ENCODE measurements at places on chromosomes 12 and 14.

DNA sequence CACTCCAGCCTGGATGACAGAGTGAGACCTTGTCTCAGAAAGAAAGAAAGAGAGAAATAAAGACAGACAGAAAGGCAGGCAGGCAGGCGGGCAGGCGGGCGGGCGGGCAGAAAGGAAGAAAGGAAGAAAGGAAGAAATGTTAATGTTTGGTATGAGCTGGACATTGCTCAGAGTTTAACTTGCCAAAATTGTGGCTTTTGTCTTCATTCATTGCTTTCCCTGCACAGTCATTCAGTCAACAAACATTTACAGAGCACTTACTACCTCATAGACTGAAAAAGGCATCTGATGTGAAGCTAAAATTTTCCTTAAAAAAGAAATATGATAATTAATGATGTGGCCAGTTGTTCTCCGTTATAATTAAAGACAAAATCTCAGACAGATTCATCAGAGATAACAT, 247.1 kb downstream of the SPTSSA start:
- DNase-seq: no peak

- DNase-seq: no peak
Observed at GRCh38 chr12:124754949-124755800, 108.5 kb downstream of the SCARB1 start.

- DNase-seq: no peak
Observed at GRCh38 chr12:65918021-65918420, 93.7 kb downstream of the HMGA2 start.

DNA sequence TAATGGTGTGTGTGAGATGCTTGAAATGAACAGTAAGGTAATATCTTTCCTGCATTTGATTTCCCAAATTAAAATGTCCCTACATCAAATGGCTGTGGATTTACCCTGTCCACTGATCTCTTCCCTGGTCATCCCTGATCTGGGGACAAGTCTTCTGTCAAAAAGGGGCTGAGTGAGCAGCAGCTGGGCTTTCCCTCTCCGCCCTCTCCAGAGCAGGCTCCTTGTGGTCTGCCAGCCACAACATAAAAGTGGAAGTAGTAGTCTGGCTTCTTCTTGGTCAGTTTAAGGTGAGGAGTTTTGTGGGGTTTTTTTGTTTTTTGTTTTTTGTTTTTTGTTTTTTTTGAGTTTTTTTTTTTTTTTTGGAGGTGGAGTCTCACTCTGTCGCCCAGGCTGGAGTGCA, 25.2 kb upstream of the PLXNC1 start:
- no peak for DNase-seq

DNA sequence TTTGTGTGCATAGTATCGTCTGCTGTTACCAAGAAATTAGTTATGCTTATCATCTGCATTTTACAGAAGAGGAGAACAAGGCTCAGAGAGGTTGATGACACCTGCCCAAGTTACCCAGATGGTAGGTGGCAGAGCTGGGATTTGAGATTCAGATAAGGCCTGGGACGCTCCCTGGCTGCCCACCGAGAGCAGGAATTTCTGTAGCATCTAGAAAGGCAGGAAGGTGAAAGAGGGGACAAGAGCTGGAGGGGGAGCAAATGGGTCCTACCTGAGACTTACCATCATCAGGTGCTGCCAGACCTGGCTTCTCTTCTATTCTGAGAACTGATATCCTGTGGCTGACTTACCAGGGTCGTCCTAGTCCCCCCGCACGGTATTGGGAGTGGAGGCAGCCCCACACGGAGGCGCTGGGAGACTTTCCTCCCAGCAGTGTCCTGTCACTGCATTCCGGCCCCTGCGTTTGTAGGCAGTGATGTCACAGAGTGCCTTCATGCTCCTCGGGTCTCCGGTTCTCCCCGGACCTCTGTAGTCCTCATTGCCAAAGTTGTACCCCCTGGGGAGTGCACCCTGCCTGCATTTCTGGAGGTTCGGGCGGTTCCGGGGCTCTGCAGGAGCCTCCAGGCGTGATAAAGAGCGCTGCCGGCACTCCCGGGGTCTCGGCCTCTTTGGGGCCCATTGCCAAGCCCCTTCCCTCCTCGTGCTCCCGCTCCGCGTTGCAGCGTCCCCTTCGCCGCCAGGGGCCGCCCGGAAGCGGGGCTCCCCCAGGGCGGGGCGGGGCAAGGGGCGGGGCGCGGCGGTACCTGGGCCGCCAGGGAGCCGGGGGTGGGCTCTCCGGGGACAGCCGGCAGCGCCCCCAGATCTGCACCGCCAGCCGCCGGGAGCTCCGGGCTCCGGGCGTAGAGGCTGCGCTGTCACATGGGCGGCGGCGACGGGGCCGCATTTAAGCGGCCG, at the start of gene CABP1:
CABP1 (plus strand) TSS at position 856 of the 951 bp plus-strand sequence; CDS start at position 916, 60 bp downstream.
- DNase-seq: peak; percentile 38

DNA sequence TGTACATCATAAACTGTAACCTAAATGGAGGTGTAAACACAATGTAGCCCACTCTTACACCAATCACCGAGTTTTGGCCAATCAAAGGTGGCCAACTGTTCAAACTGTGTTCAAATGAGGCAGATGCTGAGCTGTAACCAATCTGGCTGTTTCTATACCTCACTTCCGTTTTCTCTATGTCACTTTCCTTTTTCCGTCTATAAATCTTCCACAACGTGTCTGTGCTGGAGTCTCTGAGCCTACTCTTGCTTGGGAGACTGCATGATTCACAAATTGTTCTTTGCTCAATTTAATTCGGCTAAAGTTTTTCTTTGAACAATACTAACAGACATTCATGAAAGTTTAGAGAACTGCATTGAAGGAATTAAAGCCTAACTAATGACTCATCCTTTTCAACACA, 547.1 kb upstream of the USP15 start:
- no peak for DNase-seq

DNA sequence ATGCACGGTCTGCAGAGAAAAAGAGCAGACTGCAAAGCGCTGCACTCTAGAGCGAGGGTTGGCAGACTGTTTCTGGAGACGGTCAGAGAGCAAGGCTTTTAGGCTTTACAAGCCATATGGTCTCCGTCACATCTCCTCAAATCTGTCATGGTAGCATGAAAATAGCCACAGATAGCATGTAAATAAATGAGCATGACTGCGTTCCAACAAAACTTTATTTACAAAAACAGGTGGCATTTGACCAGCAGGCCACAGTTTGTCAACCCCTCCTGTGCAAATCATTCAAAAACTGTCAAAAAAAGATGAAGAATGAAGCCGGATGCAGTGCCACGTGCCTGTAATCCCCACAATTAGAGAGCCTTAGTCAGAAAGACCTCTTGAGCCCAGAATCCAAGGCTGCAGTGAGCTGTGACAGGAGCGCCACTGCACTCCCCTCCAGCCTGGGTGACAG, 18.9 kb downstream of the SYNE3 start:
- DNase-seq: no peak

DNA sequence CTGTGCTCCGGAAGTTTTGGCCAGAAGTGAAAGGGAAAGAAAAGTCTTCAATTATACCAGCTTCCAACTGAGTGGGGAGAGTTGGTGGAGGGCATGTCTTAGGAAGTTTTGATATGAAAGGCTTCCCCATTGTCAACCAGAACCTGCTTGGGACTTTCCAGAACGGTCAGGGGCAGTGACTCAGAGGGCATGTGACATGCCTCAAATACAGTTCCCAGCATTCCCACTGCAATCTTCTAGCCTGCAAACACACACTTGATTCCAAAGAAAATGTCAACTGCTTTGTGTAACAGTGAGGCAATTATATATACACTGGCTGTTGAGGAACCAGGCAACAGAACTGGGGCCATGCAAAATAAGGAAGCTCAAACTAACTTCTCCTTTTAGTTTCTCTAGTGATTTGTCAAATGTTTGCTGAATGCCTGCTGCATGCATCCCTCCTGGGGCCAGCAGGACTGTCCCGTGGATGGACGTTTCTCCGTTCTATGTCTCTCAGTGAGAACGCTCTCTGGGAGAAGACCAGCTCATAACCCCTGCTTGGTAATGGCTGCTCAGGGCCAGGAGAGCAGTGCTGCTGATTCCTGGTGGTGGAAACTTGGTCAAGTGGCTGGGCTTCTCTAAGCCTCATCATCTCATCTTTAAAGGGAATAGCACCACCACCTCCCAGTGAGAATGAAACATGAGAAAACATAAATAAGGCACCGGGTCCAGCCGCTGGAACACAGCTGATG, 18.3 kb downstream of the SLC25A47 start:
- DNase-seq: peak; percentile 12

DNA sequence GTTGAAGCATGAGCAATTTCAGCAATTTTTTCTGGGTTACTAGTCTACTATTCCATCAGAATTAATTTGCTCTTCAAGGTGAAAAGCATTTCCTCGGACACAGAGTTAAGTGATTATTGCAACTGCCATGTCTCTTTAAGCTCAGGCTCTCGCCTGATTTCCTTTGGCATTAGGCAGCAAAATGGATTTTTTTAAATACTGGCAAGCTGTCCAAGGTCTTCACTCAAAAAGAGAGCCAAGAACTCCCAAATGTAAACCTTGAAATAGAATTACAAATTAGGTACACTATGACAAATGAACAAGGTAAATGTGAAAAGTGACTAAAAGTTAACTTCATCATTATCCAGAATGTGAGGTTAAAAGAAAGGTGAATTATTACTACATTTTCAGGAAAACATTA, 111.9 kb downstream of the GARIN6 start:
- DNase-seq: no peak

- DNase-seq: peak; percentile 51
Observed at GRCh38 chr14:76955575-76956315, 72.8 kb downstream of the IRF2BPL start.

- DNase-seq: no peak
Observed at GRCh38 chr12:53560351-53560750, 53.1 kb upstream of the NPFF start.

GRCh38 chr14:61470261-61470960, 149.0 kb downstream of the PRKCH start:
- DNase-seq: no peak

GRCh38 chr12:79415321-79415720, 275.4 kb downstream of the PAWR start:
- no peak for DNase-seq

DNA sequence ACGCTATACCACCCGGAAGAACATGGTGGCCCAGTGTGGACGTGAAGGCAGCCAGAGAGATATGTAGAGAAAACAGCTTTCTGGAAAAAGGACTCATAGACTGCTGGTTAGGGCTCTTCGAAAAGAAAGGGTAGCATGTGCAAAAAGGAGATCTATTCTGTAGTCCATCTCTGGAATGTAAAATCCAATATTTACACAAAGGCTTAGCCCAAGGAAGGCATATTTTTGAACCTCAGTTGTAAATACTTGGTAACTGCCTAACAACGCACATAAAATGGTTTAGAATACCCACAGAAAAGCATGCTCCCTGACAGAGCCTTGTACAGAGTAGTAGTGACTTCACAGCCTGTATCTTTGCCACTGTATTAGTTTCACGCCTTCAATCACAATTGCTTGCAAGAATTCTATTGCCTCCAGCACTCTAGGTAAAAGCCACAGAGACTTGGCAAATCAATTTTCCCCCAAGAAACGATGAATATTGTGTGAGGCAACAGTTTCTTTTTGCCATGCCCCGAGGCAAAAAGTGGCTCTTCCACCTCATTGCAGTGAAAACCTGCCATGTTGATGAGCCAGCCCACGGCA, 59.2 kb downstream of the TRIM9 start:
- DNase-seq: no peak

GRCh38 chr14:67749341-67750084, 47.8 kb downstream of the RDH12 start:
- DNase-seq: no peak

- DNase-seq: no peak
Observed at GRCh38 chr12:52250048-52250990, 17.3 kb downstream of the KRT7 start.

Data from activated T-helper 1 cell treated with anti-CD3 and anti-CD28 coated beads, Interleukin-12 subunit alpha, Interleukin-12 subunit beta, Interleukin-2, Interleukin-4 antibody, amounts not matched to agents 30 ng/mL and 10 ng/mL and 1 ng/mL, durations not matched to agents 14 hours and 24 hours and 36 hours (primary cell).